Fibroblast of lung (primary cell): ENCODE measurements at places on chromosomes 3 and 15.

- no peak for DNase-seq
These were observed 777 bp upstream of the EIF4A2 start for GRCh38 chr3:186782542-186783057.

DNA sequence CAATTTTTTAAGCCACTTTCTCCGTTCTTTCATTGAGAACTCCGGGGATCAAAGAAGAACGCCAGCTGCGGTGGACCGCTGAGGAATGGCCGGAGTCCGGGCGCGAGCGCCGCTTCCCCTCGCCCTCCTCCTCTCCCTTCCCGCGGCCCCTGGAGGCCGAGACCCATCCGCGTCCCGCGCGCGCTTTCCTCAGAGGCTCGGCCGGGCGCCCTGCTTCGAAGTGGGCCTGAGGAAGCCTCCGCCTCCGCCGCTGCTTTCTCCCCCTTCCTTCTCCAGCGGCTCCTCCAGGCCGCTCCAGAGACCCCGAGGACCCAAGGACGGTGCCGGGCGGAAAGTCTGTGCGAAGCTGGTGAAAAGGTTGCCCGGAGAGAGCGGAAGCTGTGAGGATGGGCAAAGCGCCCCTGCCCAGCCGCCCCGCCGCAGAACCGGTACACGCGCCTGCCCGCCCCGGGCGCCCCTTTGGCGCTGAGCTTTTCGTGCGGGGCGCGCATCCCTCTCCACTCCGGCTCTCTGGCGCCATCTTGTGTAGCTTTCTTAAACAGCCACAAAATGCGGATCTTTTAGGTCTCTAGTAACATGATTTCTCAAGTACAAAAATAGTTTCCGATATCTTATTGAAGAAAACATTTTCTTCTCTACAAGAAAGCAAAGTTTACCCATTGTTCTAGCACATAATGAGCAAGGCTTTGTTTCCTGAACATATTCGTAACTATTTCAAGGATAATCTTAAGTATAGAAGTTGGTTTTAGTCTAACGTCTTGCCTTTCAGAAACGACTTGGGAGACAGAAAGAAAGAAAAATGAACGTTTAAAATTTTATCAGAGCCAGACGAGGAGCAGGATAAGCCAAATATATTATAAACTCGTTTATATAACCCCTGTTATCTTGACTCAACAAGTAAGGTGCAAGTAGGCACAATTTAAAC, 59.2 kb upstream of the FAM174B start:
- peak; percentile 83 for DNase-seq

GRCh38 chr15:24940236-24940635, 14.6 kb upstream of the SNRPN start:
- DNase-seq, result no peak

DNA sequence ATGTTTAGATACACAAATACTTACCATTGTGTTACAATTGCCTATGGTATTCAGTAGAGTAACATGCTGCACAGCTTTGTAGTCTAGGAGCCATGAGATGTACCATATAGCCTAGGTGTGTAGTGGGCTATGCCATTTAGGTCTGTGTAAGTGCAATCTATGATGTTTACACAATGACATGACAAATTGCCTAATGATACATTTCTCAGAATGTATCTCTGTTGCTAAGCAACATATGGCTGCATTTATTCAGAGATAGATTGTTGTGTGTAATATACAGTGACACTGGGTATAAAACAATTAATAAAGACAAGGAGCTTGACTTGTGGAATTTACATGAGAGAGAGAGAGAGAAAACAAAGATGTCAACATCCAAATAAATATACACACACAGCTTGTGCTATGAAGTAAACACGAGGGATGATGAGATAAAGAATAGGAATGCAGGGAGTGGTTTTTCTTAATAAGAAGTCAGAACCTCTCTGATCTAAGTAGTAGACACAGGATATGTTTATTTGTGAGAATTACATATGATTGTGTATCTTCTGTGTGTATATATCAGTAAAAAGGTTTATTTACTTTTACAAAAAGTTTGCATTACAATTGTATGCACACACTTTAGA, 110.0 kb downstream of the KCNAB1 start:
- no peak for DNase-seq

DNA sequence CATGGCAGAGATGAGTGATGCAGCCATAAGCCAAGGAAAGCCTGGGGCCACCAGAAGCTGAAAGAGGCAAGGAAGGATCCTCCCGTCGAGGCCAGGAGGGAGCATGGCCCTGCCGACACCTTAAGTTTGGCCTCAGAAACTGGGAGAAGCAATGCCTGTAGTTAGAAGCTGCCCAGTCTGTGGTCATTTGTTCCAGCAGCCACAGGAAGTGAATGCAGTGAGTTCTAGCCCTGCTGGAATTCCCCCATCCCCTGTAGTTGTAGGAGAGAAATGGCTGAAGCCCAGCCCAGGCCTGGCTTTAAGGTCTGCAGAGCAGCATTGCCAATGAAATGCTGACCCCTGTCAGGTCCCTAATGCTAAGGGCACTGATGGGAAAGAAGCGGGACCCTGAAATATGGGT, 12.2 kb upstream of the CHSY1 start:
- no peak for DNase-seq

GRCh38 chr3:50396502-50396901, 37.2 kb upstream of the TMEM115 start:
- DNase-seq, result no peak

DNA sequence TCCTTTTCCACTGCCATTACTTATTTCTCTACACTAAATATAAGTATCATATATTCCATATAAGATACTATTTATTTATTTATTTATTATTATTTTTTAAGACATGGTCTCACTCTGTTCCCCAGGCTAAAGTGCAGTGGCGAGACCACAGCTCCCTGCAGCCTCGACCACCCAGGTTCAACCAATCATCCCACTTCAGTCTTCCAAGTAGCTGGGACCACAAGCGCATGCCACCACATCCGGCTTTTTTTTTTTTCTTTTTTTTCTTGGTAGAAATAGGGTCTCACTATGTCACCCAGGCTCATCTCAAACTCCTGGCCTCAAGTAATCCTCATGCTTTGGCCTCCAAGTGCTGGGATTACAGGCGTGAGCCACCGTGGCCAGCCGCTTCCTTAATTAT, 56.6 kb downstream of the TP53BP1 start:
- DNase-seq, result no peak

GRCh38 chr15:61869656-61870055, 190.6 kb downstream of the VPS13C start:
- no peak for DNase-seq

- DNase-seq, result no peak
These were observed 4.7 kb upstream of the GRAMD2A start for GRCh38 chr15:72202302-72202701.

DNA sequence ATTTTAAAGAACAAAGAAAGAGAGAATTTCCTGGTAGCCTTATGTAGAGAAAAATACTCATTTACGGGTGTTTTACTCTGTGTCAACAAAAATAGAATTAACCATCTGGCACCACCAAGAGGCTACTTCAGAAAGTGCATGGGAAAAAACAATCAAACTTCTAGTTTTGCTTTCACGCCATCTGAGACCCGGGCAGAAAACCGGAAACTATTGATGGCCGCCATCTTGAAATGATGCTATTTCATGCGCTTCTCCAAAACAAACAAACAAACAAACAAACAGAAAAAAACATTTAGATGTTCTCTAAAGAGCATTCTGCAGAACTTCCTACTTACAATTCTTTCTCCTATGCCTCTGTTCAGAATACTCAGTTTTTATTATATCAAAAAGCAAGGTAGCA, 49.4 kb upstream of the SYNPR start:
- DNase-seq, result peak; percentile 44

- DNase-seq, result no peak
These were observed 260.3 kb upstream of the MRPL3 start for GRCh38 chr3:131762981-131763564.

DNA sequence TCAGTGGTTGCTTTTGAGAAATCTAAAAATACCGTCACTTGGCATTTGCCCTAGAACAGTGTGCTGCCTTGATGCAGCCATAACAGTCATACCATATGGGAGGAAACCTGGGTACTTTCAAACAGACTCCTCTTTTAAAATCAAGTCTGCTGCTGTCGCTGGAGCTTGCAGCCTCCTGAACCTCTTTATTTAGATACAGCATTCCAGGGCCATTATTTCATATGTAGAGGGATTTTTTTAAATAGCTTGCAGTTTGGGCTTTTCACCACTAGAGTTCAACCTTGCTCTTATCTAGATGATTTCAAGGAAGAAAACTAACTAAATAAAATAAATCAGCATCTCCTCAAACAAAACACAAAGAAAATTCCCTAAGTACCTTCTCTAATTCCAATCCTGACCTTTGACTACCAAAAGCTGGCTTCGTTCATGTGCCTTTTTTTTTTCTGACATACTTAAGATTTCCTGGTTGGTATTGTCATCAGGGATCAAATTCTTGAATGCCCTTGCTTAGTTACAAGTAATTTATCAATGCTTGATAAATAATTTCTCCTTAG, 111.6 kb downstream of the KBTBD8 start:
- peak; percentile 85 for DNase-seq

GRCh38 chr15:83068054-83068453, 1.0 kb upstream of the BTBD1 start:
- no peak for DNase-seq

GRCh38 chr3:53523346-53523745, 28.9 kb downstream of the CACNA1D start:
- DNase-seq, result no peak

DNA sequence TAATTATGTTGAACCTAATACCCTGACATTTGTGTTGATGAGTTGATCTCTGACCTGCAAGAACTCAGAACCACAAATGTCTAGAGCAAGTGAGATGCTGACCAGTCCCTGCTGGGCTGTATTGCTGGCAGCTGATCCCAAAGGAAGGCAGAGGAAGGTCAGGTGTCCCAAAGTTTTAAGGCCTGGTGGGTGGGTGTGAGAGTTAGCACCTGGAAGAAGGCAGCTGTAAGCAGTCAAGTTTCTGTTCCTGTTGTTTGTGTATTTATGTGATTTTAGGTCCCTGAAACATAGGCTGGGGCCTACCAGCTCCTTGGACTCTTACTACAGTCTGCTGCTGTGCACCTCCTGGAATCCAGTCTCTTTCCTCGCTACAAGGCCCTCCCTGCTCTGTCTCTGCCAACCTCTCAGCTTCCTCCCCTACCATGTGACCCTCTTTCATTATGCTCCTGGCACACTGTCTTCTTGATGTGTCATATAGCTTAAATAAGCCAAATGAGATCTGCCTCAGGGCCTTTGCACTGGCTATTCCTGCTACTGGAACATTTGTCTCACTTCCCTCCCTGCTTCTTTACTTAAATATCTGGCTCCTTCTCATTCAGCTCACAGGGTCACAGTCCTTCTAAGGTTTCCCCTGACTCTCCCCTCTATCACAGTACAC, 31.0 kb upstream of the ATOSA start:
- DNase-seq, result no peak

DNA sequence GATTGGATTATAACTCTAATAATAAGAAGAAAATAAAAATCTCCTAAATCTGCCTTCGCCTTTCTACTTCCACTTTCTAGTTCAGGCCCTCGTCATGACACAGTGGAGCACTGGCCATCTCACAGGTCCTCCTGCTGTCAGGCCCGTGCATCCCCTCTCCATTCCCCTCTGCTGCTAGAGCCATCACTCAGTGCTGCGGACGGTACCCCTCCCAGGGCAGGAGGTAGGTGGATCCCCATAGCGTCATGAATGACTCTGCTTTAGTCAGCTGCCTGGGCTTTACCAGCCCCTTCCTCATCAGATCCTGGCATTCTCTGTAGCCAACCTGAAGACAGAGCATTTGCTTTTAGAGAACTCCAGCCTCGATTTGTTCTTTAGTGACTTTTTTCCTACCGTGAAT, 12.0 kb upstream of the PPP1R2 start:
- no peak for DNase-seq

DNA sequence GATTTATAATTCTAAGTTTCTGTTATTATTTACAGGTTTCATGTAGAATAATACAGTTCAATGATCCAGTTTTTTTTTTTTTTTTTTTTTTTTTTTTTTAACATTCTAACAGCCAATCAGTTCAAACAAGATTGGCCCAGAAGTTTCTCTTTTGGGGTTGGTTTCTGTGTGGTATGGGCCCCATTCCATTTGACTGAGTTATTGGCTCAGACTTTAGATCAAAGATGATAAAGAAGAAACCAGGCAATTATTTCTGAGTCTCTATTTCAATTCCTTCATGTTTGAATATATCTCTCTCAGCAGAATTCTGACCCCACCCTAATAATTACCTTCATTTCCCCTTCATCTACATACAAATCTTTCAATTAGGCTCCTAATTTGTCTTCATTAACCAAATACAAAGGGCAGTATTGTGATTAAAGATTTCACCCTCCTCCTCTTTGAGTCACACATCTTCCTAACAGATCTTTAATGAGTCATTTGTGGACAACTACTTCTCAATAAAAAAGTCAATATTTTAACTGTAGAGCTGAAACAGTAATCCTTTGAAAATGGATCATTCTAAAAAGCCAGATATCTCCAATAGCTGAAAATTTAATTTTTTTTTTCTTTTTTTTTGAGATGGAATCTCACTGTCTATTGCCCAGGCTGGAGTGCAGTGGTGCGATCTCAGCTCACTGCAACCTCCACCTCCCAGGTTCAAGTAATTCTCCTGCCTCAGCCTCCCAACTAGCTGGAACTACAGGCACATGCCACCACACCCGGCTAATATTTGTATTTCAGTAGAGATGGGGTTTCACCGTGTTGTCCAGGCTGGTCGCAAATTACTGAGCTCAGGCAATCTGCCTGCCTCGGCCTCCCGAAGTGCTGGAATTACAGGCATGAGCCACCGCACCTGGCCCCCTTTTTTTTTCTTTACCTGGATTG, 878.8 kb downstream of the NAALADL2 start:
- DNase-seq, result peak; percentile 71

DNA sequence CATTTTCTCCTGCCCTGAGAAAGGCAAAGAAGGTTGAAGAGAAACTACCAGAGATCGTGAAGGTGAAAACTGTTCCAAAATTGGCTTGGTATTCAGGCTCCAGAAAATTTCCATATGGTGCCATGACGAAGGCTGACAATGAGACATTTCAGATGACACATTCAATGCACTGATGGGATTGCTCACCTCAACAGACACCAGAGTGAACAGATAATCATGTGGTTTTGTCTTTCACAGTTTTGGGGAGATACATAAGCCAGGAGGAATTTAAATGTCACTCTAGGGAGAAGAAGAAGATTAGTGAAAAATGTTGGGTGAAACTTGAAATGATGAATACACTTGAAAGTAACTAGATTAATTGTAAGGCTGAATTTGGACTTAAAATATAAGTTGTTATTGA, 339.7 kb upstream of the EPHA3 start:
- no peak for DNase-seq

DNA sequence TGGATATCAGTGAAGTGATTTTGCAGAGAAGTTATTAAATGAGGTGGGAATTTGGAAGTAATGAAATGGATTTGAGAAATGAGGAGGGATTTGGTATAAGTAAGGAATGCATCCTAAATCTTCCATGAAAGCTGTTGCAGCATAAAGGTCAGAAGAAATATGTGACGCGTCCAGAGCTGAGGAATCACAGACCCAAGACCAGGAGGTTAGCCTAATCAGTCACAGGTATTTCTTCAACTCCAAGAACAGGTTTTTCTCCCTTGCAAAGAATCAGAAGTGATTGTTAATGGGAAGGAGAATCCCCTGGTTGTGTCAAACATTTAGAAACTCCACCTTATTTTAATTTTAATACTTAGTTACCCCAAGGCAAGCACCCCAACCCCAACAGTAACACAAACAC, 253.2 kb downstream of the MEX3B start:
- DNase-seq, result no peak

- DNase-seq, result no peak
These were observed 2.4 kb upstream of the CORO2B start for GRCh38 chr15:68576235-68576892.

- DNase-seq, result no peak
These were observed 703.7 kb downstream of the NLGN1 start for GRCh38 chr3:174101244-174101643.
